ENCODE measurements at places on chromosomes 5 and 9.

DNA sequence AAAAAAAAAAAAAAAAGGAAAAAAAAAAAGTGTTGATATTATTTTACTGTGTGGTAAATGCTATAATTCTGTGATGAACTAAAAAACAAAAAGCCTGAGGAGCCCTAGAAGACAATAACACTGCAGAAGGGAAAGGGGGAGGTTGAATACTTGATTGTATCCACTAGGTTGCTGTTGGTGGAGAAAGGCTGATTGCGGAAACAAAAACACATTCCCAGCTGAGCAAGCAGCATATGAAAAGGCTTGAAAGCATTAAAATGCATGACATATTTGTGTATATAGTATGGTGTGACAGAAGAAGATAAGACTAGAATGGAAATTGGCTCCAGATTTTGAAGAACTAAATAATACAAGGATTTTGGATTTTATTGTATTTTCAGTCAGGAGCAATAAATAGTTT, 8.9 kb downstream of the RABGAP1 start:
- DNase-seq, result peak; percentile 55

DNA sequence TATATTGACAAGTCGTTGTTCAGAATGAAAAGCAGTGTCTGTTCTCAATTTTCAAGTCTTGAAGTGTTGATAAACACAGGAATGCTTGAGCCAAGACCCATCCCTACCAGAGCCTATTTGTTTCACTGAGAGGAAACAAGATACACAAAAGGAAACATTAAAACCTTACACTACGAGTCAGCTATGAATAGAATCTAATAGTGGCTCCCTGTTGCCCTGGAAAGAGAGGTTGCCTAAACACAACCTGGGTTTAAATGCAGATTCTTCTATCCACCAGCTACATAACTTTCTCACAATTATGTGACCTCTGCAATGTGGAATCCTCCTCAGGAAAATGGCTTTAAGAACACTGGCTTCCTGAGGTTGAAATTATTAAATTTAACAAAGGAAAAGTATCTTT, 29.1 kb upstream of the BNC2 start:
- peak; percentile 15 for DNase-seq

- DNase-seq, result no peak
Observed at GRCh38 chr5:124592891-124593290, 153.5 kb downstream of the ZNF608 start.

- peak; percentile 76 for DNase-seq
Observed at GRCh38 chr5:14265570-14265969, 122.4 kb downstream of the TRIO start.

GRCh38 chr9:83484990-83485389, 53.2 kb downstream of the FRMD3 start:
- DNase-seq, result no peak

DNA sequence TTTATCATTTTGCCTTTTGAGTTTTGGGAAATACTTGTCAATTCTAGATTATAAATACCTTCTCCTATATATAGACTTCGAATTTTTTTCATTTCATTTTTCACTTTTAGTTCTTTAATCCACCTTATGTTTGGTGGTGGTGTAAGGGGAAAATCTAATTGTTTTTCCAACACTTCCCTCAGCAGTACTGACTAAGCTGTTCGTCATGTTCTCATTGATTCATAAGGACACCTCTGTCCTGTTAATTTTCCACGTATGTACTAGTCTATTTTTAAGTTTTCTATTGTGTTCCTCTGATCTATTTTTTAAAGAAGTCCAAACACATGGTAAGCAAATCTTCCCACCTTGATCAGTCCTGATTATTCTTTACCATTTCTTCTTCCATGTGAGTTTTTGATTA, 254.2 kb downstream of the SYK start:
- no peak for DNase-seq
